ENCODE measurements at places on chromosomes 11 and 22.

DNA sequence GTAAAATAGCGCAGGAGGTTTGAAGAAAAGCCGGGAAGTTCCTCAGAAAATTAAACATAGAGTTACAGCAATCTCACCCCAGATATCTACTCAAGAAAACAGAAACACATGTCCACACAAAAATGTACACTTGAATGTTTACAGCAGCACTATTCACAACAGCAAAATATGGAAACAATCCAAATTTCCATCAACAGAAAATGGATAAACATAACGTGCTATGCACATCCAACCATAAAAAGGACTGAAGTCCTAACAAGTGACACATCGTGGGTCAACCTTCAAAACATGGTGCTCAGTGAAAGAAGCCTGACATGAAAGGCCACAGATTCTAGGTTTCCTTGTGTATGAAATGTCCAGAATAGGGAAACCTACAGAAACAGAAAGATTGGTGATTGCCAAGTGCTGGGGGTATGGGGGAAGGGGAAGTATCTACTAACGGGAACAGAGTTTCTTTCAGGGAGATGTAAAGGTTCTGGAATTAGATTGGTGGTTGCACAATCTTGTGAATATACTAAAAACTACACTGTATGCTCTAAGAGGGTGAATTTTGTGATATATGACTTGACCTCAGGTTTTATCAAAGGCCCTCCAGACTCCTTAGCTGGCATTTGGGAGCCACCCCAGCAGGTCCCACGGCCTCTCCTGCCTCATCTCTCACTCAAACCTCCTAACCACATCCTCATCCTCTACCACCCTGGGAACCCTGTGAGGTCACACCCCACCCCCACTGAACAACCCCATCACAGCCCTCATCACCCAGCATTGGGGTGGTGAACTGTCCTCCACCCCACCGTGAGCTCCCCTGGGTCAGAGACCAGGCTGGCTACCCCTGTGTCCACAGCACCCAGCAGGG lies 69.2 kb upstream of the PRR5 start:
- no peak for DNase-seq

DNA sequence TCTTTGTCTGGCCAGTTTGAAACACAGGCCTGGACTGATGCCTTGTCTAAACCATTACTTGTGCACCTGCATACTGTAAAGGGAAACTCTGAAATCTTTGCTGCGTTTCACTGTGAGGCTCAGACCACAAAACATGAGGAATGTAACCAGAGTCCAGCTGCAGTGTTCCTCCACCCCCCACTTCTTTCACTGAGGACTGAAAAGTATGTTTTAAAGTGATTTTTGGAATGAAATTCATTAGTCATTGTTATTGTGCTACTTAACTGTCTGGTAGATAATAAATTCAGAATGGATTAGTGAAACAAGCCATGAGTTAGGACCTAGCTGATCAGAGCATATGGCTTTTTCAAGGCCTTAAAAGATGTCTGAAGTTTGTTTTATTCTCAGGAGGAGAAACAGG lies 181.2 kb downstream of the WNT11 start:
- no peak for DNase-seq

DNA sequence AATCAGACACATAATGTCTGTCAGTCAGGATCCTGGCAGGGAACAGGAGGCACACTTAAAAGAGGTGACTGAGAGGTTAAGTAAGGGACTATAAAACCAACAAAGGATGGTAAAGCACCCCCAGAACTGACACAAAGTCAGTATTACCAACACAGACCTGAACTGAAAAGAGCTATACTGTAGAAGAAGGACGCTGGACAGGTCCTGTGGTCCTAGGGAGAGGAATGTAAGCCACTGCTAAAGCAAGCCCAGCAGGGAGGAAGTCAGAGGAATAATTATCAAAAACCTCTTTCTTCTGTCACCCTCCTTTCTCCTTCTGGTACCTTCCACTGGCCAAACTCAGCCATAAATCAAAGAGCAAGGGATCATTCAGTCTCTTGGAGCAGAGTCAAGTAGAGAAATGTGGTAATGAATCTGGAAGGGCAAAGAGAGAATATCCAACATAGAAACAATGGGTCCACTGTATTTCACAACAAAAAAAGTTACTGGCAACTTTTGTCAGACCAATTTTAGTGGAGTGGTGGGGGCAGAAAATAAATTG lies 33.4 kb upstream of the ANGPTL5 start:
- DNase-seq, result no peak

DNA sequence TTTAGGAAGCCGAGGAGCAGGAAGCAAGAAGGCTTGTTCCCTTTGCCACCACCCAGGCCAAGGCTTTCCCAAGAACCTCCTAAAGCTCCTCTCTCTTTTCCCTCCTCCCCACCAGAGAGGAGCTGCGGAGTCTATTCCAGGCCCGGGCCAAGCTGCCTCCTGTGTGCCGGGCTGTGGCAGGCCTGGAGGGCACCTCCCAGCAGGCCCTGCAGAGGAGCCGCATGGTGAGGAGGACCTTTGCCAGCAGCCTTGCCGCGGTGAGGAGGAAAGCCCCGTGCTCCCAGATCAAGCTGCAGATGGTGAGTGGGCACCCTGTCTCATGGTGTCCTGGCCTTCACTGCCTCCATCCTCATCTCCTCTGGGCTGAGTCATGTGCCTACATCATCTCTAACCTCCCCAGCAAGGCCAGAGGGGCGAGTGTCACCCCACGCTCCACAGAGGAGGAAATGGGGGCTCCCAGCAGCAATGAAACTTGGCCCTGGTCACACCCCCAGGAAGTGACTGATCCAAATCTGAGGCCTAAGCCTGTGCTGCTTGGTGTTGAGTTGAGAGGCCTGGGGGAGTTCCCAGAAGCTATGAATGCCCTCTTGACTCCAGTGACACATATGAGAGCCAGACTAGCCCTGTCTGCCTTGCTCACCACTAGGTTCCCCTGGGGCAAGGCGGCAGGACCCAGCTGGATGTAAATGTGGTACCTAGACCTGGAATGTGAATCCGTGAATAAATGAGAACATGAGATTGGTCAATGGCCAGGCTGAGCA lies 104.2 kb downstream of the MYO18B start:
- DNase-seq, result no peak
